ENCODE measurements at places on chromosomes 6 and 20. TPM values are rescaled to one million over a fixed set of nuclear protein-coding genes. Genes with fewer than 3 reads are reported as not detected.

GRCh38 chr6:14857001-14857400, 388.9 kb upstream of the JARID2 start:
- DNase-seq: no peak

DNA sequence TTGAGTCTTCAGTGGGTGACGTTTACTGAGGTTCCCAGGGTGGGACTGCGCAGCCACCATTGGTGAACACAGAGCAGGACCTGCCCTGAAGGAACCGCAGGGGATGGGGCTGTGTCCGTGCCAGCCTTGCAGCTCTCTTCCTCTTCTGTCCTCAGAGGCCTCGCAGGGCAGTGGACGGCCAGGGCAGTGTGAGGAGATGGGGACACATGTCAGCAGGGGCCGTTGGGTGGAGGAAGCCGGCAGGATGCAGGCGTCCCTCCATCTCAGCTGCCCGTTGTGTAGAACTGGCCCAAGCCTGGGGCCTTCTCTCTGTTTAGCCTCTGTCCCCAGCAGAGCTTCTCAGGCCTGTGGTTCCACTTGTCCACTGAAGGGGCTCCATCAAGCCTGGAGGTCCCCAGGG, 53.6 kb upstream of the SMOC2 start:
- no peak for DNase-seq

DNA sequence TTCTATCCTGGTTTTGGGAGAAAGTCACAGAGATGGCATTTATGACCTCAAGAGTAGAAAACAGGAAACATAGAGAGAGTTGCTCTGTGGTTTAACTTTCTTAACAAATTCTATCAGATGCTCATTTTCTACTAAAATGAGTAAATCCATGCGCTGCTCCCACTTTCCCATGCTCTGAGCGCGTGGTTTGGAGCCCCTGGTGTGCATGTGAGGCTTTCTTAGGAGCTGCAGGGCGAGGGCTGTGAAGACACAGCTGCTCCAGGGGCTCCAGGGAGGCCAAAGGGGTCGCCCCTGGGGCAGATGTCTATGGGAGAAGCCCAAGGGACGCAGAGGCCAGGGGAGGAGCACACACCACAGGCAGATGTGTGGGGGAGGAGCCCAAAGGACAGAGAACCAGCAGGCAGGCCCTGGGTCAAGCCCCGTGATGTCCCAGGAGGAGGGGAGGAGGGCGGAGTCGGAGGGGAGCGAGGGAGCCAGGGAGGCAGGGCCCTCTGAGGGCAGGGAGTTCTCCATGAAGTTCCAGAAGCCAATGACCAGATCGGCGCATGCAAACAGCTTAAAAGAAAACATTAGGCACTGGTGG, 122.9 kb downstream of the IRF4 start:
- DNase-seq: peak; percentile 6

GRCh38 chr6:2190661-2191389, 54.6 kb downstream of the GMDS start:
- DNase-seq: no peak

- DNase-seq: no peak
Measured at GRCh38 chr6:94401311-94401710, 982.0 kb upstream of the EPHA7 start.

DNA sequence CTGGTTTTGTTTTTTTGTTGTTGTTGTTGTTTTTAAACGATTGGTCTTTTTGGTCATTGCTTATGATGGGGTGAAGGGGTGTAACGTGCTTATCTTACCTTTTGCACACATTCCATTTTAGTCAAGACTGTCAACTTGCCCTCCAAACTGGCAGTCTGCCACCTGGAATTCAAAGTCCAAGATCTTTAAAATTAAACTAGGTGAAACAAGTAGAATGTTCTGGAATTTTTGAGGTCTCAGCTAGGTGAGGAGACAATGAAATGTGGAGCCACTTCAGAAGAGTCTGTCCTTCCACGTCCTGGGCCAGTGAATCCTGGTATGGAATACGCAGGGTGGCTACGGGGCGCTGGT, 344.6 kb downstream of the ZFAND3 start:
- DNase-seq: no peak

- DNase-seq: no peak
Measured at GRCh38 chr20:46985671-46986070, 91.0 kb downstream of the EYA2 start.

GRCh38 chr6:163408352-163408991, 6.0 kb upstream of the QKI start:
- DNase-seq: no peak

DNA sequence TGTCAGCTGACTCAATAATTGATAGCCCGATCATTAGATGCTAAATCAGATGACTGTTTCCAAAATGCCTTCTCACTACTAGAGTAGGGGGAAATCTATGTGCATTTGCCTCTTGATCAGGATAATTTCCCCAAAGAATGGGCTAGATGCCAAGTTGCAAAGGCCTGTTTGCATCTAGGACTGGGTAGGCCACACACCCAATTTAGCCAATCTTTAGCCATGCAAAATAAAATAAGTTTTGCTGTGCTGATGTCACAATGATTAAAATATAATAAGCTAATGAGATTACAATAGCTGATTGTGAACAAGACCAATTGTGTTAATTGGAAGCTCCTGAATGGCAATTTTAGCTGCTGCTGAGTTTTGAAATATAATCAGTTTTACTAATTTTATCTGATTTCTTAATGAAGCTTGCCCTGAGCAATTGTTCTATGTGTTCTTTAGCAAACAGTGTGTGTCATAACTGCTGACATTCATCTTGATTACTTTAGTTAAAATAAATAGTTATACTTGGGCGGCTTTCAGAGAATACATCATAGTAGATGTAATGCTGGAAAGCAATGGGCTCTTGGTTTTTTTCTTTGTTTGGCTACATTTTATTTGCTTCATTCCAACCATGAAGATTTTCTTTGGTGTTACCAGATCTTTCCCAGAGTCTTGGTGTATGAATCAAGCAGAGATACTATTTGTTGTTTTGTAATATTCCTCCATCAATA, 973.2 kb upstream of the SLC35B3 start:
- DNase-seq: no peak

- peak; percentile 91 for DNase-seq
Measured at GRCh38 chr20:31833130-31833930, 12.1 kb downstream of the FOXS1 start.

DNA sequence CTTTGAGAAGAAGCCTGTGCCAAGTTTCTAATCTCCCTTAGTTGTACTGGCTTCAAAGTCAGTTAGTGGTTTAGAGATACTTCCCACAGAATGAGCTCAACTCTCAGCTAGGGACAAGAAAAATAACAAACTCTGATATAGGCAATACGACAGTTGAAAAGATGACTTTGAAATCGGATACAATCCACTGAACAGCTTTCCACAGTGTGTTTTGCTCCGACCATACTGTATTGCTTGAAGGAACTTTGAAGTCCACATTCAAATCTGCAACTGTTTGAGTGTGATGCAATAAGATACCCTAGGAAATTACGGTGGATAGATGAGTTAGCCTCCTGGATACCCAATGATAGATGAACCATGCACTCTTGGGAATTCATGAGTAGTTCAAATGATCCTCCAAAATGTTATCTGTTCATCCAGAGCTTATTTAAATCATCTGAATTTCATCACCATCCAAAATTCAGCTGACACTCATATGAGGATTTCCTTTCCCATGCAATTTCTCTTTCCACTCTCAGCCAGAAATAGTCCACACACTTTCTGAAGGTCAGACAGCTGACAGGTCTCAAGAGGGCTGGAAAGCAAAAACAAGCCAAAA, 443.8 kb downstream of the HAO1 start:
- DNase-seq: no peak

DNA sequence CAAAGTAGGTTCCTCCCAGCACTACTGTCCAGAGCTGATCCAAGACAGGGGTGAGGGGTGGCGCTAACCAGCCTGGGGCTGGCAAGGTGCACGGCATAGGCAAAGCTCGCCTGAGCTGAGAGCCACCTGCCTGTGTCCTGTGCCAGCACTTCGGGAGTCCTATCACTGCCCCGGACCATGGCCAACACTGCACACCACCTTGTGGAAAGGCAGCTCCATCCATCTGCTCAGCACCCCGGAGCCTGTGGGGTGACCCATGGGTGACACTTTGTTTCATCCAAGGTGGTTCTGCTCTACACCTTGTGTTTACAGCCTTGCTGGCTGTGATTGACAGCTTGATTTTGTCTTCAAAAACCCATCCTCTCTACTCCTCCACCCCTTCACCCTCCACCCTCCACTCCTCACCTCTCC, 32.9 kb upstream of the GATA5 start:
- DNase-seq: peak; percentile 67

- no peak for DNase-seq
Measured at GRCh38 chr6:36142971-36143838, 12.9 kb downstream of the MAPK13 start.

Gene SUMO4
- total RNA-seq: 1.7 TPM

Gene ACOT8
- 36.2 TPM for total RNA-seq

Gene HUS1B
- 0.79 TPM for total RNA-seq

Gene CAGE1
- total RNA-seq: 0.26 TPM
